Activated T-cell treated with anti-CD3 and anti-CD28 coated beads for 48 hours (primary cell): ENCODE measurements at places on chromosomes 12 and 14.

DNA sequence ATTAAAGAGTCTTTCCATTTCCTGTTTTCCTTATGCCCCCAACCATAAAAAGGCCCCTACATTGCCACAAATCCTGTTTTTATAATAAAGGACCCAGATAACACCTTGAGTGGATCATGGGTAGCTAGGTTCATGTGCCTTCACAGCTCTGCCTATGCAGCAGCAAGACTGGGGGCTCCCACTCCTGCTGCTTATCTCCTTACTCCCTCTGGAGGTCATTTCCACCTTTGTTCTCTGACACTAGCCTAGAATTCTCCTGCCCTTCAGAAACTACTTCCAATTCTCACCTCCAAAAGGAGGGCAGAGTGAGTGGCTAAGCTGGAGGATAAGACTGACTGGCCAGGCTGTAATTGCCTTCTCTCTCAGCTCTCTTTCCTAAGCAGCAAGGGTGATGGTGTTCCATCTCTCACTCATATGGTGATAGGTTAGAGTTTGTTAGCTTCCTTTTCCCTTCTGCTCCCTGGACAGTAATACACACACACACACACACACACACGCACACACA, 20.0 kb upstream of the STAC3 start:
- DNase-seq: no peak

GRCh38 chr14:35898217-35898775, 72.2 kb downstream of the BRMS1L start:
- DNase-seq: no peak

- no peak for DNase-seq
Observed at GRCh38 chr12:8681129-8681884, 16.5 kb upstream of the RIMKLB start.

DNA sequence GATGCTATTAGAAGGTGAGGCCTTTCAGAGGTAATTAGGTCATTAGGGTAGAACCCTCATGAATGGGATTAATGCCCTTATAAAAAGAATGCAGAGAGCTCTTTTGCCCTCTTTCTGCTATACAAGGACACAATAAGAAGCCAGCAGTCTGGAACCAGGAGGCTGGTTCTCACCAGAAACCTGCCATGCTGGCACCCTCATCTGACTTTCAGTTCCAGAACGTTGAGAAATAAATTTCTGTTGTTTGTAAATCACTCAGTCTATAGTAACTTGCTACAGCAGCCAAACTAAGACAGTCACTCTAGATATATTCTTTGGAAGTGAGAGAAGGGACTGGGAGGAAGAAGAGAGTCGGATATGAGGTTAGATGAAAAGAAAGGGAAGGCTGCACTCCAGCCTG, 125.0 kb upstream of the MYF6 start:
- no peak for DNase-seq

GRCh38 chr12:130280742-130281141, 56.9 kb upstream of the PIWIL1 start:
- DNase-seq: no peak
